Activated naive CD4-positive, alpha-beta T cell treated with anti-CD3 and anti-CD28 coated beads, Interleukin-2, amount 50 U/mL, for 72 hours (primary cell): ENCODE measurements at places on chromosomes 3 and 15.

DNA sequence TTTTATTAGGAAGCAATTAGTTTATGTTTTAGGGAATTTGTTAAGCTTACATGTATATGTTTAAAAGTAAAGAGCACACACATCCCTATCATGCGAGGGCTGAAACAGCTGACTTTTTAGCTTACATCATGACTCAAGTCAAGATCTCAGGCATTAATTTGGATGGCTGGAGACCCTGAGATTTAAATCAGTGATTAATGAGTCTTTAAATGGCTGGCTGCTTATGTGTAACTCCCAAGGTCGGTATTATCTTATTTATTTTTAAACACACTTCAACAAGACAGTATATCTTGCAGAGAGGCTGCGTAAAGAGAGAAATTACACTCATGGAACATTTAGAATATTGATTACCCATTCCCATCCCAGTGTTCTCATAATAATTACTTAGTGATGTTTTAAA is 169.4 kb downstream of the KBTBD8 start:
- DNase-seq, result no peak

DNA sequence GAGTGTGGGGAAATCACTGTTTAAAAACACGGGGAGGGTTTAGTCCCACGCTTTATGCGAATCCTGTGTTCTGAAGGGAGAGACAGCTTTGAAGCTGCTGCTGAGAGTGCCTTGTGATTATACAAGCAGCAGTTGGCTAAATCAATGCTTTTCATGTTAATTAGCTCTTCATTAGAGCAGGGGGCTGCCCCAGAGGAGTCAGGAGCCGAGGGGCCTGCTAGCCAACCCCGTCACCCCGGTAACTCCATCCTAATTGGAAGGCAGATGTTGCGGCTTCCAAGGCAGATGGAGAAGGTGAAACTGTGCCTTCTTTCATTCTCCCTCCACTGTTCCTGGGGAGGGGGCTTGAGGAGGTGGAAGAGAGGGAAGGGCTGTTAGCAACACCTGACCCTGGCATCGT is 92.4 kb upstream of the ANKRD34C start:
- no peak for DNase-seq

GRCh38 chr15:63655683-63656372 is 58.6 kb downstream of the FBXL22 start:
- DNase-seq, result no peak

- no peak for DNase-seq
These were observed 1.6 kb upstream of the CCDC33 start for GRCh38 chr15:74234598-74234875.

- no peak for DNase-seq
These were observed 76.2 kb downstream of the PLXNA1 start for GRCh38 chr3:127059072-127059471.

DNA sequence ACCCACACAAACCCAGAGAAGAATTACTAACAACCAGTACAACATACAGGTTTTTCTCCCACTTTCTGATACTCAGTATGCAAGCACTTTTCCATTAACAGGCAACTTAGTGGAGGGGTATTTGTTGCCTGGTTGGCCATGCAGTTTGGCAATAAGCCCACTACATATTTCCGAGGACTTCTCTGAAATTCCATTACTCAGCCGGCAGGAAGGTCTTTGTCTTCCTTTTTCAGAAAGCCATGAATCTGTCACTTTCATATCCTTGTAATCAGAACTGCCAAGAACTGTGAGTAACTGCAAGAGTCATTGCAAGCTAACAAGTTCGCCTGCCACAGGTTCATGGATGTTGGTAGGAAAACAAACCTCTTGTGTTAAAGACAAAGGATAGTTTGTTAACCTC is 422.3 kb upstream of the ROBO1 start:
- DNase-seq, result no peak

DNA sequence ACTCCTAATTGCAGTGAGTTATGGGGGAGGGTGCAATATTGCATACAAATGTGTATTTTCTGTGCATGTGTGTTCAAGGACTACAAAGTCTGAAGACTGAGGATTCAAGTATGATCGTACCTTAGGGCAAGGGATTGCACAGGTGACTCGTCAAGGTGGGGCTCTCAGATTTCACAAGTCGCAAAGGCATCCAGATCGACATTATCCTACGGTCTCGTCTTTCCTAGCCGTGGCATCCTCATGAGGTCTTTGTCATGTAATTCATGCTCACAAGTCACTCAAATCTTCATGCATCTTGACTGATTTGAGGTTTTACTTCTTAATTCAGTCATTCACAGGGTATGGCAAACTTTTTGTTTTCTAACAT is 191.4 kb upstream of the HES1 start:
- no peak for DNase-seq

GRCh38 chr15:70547846-70548487 is 215.4 kb downstream of the UACA start:
- no peak for DNase-seq

DNA sequence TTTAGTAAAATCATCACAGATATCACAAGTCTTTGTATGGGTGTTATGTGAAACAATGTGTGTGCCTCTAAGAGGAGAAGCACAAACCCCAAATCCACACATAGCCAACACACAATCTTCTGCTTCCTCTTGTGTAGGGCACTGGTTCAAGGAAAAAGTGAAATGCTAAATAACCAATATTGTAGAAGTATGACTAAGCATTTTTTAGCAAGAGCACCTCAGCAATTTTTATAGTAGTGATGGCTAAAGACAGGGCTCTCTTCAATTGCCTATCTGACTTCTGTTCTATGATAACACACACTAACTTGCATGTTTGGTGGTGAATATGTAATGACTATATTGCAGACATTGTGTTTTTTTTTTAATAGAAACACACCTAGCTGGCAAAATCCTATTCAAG is 997.9 kb upstream of the ALCAM start:
- DNase-seq, result no peak

DNA sequence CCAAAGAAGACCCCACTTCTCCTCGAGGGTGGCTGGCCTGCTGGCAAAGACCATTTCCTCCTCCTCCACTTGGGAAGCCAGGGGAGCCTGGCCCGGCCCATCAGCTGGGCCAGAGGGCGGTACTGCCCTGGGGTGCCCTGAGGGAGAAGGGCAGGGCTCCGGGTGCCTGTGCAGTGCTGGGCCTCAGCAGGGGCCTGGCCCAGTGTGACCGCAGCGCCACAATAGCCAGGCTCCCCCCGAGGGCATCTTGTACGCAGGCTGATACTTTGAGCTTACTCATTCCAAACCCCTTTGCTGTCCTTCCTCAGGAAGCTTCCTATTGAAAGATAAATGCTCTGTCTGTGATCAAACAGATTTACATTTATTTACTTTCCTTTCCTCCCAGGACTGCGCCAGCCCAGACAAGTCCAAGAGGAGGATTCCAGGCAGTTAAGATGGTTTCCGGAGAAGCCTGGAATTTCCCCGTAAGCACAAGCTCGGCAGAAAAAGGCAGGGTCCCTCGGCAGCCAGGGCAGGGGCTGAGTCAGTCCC is 240.1 kb downstream of the XXYLT1 start:
- DNase-seq, result no peak

DNA sequence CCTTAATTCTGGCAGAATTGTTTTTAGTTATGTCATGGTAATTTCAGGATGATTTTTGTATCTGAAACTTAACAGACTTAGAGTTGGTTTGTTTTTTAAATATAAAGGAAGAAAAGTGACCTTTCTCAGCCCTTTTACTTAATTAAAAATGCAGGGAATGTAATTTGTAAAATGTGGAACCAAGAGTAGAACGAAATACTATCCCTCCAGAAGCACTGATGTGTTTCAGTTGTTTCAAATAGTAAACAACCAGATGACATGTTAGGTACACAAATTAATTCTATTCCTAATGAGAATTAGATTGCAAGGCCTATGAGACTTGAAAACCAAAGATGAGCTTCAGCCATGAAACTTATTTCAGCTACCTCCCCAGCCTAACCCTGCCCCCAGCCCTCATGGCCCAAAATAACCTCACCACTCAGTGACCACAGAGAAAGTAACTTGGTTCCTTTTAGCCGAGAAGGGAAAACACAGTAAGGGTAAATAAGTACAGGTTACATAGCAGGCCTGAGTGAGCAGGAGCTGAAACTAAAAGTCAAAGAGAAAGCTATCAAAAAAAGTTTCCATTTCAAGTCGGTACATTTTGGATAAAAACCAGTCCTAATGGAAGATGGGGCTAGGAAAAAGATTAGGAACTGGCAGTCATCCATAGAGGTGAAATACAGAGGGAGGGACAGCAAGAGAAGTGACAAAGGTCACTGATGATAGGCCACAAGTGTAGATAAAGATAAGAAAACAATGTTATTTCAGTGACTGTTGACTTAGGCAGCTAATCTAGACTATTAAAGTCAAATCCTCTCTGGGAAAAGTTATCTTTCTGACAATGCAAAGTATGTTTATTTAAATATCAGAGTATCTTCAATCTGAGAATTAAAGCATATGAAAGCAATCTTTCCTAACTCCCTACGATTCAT is 23.2 kb downstream of the SENP8 start:
- no peak for DNase-seq

- no peak for DNase-seq
These were observed 32.0 kb upstream of the ITGA11 start for GRCh38 chr15:68463996-68464395.
